ENCODE measurements at places on chromosomes 11 and 22.

- DNase-seq, result peak; percentile 72
Observed at GRCh38 chr11:2708757-2709281, 9.0 kb upstream of the KCNQ1OT1 start.

- no peak for DNase-seq
Observed at GRCh38 chr11:63558459-63559157, 4.6 kb downstream of the PLAAT2 start.

- DNase-seq, result no peak
Observed at GRCh38 chr11:89168396-89168795, 9.3 kb upstream of the TYR start.

- peak; percentile 59 for DNase-seq
Observed at GRCh38 chr11:3095712-3096361, 38.6 kb upstream of the CARS1 start.

DNA sequence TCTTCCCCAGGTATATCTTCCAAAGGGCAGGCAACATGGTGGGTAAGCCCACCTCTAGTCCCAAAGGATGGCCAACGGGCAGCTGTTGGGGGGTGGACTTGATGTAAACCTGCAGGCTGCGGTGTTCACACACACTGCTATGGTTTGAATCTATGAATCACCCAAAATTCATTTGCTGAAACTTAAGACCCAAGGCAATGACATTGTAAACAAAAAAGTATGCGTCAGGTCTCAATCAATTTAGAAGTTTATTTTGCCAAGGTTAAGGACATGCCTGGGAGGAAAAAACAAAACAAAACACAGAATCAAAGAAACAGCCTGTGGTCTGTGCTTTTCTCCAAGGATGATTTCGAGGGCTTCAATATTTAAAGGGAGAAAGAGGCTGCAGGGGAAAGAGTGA lies 18.3 kb downstream of the RCN1 start:
- peak; percentile 16 for DNase-seq

GRCh38 chr11:86934582-86934900 lies 20.7 kb downstream of the FZD4 start:
- DNase-seq, result no peak

DNA sequence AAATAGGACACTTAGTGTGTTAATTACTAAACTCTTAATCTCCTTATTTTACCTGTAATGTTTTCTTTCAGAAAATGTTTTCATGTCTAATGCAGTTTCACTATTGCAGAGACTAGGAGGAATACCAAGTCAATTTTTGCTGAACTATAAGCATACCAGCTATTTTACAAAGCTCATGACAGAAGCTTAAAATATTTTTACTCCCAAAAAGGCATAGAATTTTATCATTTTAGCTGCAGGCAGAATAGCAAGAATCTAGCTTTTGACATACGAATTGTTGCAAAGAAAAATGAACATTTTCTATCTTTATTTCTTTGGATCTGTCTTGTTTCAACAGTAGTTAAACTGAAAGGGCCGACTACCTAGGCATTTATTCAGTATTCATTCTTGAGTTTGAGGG lies 366.9 kb downstream of the FAT3 start:
- DNase-seq, result no peak

DNA sequence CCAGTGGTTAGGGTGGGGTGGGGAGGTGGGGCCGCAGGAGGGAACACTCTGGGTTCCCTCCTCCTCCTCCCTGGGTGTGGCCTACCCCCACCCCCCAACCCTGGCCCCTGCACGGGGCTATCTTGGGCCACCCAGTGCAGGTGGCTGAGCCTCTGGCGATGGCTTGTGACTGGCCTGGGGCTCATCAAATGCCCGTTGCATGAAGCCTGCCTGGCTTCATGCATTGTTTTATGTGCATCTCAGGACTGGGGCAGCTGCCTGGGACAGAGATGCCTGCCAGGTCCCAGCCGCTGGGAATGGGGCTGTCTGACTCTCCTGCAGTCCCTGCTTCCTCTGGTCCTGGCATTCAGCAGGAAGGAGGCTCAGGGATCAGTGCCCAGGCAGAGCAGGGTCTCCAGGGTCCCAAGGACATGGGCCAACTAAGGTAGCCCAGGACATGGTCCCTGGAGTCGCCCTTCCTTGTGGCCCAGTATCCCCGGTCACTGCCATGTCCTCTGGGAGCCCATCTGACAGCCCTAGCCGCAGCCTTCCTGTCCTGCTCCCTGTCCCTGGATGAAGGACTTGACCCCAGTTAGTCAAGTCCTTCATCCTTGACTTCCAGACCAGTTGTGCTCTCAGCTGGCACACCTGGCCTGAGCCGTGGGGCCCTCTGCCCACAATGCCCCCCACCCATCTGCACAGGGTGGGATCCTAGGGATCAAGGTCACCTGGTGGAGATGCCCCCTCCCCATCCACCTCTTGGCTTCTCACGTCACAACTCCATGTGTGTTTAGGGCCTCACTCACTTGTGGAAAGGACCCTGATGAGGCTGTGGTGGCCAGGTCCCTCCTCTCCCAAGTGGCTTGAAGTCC lies 112.1 kb upstream of the FGF3 start:
- DNase-seq, result no peak
